ENCODE measurements at places on chromosomes 1 and 21.

- DNase-seq, result no peak
Measured at GRCh38 chr1:77348549-77348948, 66.7 kb downstream of the AK5 start.

DNA sequence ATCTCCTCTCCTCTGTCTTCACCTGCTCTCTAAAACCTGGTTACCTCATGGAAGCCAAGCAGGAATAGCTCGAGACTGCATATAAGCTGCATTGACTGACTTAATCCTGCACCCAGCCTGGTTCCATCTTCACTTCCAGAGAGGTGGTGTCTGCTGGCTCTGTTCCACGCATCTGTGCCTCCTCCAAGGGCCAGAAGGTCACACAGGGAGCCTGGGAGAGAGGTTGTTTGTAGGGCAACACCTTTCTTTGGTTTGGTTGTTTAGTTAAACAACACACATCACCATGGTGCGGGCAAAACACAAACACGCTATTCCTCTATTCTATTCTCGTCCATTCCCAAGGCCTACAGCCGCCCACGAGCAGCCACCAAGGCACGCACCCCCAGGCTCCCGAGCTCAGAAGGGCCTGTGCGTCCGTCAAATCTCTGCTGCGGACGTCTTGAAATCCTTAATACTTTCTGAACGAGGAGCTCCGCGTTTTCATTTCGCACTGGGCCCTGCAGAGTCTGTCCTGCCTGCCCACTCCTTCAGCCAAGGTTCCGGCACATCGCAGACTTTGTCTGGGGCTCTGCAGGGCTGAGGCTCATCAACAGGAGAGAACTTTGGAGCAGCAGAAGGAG lies 116.2 kb downstream of the RIPK4 start:
- DNase-seq, result no peak

- DNase-seq, result no peak
Measured at GRCh38 chr1:19347533-19348172, 35.5 kb downstream of the SLC66A1 start.

DNA sequence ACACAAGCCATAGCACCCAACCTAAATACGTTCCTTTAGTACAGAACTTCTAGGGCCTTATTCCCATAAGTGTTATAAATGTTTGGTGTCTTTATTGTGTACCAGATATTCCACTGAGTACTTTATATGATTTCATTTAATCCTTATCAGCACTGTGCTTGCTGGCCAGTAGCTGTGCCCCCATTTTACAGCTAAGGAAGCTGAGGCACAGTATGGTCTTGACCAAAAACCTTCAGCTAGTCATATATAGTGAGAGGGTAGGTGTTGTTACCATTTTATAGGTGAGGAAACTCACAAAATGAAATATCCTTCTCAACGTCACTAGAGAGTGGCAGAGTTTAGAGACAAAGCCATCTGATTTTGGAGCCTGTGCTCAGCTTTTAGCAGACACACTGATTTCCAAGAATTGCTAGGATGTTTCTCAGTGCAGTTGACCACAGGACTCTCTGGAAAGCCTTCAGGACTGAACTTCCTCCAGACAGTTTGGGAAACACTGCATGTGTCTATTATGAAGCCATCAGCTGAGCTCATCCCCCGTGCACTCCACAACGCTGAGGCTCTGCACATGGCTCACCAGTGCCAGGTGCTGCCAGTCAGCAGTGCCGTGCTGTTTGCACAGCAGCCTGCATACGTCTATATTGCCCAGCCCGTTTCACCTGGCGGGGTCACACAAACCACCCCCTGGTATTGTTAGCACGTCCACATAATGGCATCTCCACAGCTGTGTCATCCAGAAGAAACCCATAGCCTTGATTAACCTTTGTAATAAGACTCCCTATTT lies 15.4 kb downstream of the NPPA start:
- no peak for DNase-seq

GRCh38 chr1:8871539-8871935 lies 6.9 kb downstream of the ENO1 start:
- no peak for DNase-seq

- DNase-seq, result no peak
Measured at GRCh38 chr21:30044447-30045064, 104.8 kb upstream of the GRIK1 start.

DNA sequence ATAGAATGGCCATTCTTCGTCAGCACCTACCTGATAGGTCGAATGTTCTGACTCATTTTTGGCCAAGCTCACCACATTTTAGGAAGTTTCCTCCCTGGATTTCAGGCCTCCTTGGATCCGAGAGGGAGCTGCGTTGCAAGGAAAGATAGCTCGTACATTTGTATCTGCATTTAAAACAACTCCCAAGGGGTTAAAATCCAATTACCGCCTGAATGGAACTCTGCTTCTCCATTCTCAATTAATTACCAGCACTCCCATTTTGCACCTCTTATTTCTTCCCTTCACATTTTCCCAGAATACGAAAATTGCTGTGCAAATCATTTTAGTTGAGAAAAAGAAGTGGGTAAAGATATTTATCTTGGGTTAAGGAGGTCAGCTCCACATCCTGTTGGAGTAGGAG lies 610.7 kb downstream of the NPHP4 start:
- DNase-seq, result no peak
